IPS-NIHi11 (cell line): ENCODE measurements at places on chromosomes 4 and X.

- DNase-seq, result peak; percentile 8
These were observed 250.7 kb downstream of the THOC2 start for GRCh38 chrX:123481913-123482851.

DNA sequence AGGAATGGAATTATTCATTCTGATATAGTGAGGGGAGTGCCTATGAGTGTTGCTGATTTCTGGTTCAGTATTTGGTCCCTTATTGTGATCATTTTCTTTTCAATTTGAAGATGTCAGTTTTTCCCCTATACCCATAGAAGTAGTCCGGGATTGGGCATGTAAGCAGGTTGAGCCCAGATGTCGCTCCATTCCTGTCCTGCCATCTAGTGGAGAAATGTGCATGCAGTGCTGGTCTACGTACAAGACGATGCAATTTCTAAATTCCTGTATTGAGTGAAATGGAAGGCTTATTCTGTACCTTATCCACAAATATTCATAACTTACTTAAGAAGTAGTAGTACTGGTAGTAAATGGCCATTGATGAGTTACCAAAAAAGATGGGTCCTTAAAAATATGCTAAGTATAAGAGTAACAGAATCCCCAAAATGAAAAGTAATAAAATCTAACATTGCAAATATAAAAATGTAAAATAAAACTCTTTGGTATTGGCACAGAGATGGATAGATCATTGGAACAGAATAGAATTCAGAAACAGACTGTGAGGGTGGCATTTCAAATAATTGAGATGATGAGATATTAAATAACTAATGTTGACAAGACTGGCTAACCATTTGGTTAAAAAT lies 60.9 kb downstream of the UGT8 start:
- peak; percentile 76 for DNase-seq

GRCh38 chr4:169098532-169098931 lies 88.5 kb upstream of the CBR4 start:
- DNase-seq, result no peak

GRCh38 chr4:36241771-36242170 lies 2.5 kb downstream of the ARAP2 start:
- DNase-seq, result no peak

DNA sequence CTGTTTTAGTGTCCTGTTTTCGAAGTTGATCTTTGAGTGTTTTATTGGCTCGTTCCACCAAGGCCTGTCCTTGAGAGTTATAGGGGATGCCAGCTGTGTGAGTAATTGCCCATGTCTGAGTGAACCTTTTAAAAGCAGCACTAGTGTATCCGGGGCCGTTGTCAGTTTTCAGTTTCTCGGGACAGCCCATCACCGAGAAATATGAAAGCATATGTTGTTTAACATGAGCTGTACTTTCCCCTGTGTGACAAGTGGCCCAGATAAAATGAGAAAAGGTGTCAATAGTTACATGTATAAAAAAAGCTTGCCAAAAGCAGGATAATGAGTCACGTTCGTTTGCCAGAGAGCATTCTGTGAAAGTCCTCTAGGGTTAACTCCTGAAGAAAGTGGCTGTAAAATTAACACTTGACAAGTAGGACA lies 48.6 kb upstream of the RASSF6 start:
- no peak for DNase-seq

DNA sequence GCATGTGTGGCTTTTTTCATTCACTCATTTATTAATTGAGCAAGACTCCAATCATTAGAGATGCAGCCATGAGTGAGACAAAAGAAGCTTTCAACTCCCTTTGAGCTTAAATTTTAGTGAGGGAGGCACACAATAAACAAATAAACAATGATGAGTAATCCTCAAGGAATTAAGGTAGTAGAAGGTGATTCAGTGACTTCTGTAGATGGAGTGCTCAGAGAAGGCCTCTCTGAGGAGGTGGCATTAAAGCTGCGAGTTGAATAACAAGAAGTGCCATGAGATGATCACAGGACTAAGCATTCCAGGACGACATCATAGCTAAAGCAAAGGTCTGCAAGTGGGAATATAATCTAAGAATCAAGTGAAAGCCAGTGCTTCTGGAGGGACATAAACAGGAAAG lies 77.6 kb downstream of the NWD2 start:
- no peak for DNase-seq

DNA sequence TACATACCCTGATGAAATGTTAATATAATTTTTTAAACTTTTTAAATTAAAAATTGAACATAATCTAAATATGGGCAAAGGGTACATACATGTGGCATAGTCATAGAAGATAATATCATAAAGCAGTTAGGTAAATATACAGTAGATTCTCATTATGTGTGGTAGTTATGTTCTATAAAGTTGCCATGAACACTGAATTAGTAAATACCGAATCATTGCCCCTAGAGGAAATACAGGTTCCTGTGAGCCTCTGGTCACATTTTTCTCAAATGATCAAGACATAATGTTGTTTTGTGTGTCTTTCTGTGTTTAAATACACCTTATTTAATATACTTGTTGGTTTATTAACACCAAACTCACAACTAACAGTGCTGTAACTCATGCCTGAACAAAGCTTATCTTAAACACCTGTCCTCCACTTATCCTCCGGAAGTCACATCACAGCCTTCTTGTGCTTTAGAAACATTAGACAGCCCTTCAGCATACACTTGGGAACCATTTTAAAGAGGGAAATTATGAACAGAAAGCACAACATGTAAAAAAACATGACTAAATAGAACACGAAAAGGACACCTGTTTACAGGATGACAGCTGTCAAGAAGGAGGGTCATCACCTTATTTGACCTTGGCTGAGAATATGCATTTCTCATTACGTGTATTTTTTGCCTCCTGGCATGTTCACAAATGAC lies 169.4 kb upstream of the NAP1L5 start:
- DNase-seq, result no peak

- DNase-seq, result no peak
These were observed 4.3 kb downstream of the GK start for GRCh38 chrX:30657196-30658161.

DNA sequence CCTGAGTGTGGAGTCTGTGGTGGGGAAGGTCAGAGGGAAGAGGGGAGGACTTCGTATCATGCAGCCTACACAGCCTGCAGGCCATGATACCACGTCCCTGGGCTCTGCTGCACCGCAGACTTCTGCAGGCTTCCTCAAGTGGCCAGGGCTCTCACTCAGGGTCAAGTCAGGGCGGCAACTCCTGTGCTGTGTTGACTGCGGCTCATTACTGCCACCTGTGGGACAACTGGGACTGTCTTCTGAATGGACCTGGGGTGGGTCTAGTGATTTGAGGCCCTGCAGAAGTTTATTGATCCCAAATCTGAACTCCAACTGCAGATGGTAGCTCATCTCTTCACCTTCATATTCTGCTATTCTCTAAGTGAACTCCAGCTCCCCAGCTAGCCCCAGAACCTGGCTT lies 167.1 kb downstream of the NSUN7 start:
- DNase-seq, result peak; percentile 74

DNA sequence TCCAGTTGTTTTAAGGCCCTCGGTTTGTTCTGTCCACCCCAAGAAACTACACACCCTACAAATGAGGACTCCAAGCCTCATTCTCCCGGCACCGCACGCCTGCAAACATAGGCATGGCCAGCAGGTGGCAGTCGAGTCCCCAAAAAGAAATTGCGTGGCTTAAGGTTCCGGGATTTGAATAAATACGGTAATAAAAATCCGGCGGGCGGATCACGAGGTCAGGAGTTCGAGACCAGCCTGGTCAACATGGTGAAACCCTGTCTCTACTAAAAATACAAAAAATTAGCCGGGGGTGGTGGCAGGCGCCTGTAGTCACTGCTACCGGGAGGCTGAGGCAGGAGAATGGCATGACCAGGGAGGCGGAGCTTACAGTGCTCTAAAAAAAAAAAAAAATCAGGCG lies 21.8 kb upstream of the CSF2RA start:
- DNase-seq, result peak; percentile 65

GRCh38 chr4:154503598-154503997 lies 12.0 kb upstream of the DCHS2 start:
- peak; percentile 40 for DNase-seq

- peak; percentile 15 for DNase-seq
These were observed 483 bp downstream of the USP27X start for GRCh38 chrX:49879656-49880277.

DNA sequence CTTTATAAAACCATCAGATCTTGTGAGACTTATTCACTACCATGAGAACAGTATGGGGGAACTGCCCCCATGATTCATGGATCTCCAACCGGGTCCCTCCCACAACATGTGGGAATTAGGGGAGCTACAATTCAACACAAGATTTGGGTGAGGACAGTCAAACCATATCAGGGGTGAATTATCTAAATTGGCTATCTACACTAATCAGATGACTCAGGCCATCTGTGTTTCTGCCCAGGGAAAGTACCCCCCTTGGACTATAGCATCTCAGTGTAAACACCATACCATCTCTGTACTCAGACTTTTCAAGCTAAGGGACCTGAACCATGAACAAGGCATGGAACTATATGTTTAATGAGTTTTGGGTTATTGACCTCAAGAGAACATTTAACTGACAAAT lies 76.8 kb downstream of the LNX1 start:
- DNase-seq, result no peak

GRCh38 chr4:38925492-38926413 lies 58.1 kb downstream of the FAM114A1 start:
- no peak for DNase-seq

DNA sequence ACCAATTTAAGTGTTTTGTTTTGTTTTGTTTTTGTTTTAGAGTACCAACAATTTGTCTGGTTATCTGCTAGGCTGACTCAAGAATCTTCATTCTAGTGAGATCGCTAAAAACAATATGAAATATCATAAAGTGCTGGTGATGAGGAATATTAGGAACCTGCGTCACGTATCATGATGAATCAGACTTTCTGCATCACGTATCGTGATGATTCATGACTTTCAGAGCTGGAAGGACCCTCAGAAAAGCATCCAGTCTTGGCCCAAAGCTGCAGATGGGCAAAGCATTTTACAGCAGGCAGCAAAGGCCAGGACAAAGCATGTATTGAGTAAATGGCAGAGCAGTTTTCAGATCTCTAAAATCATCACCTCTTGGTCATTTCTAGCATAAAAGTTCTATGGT lies 278.0 kb upstream of the BOD1L1 start:
- DNase-seq, result no peak

DNA sequence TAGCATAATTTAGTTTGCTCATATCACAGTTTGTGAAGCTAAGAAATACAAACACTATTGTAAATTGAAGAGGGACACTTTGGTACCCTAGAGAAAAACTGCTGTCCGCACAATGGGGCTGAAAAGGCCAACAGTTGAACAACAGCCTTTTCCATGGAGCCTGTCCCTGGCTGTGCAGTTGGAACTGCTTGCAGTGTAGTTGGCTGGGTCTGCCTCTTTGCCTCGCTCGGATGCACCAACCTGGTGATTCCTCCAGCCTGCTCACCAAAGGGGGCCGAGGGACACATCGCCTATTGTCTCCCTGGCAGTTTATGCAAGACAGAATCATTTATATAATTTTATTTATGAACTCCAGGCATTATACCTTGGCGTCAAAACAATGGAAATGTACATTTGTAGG lies 16.5 kb upstream of the GALNT7 start:
- peak; percentile 19 for DNase-seq

- no peak for DNase-seq
These were observed 26.9 kb downstream of the CRLF2 start for GRCh38 chrX:1185561-1185960.
